Left cardiac atrium (tissue), 4 donors: ENCODE measurements at places on chromosomes 2 and 18.

- no peak for DNase-seq
These were observed 833.1 kb upstream of the CRIM1 start for GRCh38 chr2:35522450-35522849.

DNA sequence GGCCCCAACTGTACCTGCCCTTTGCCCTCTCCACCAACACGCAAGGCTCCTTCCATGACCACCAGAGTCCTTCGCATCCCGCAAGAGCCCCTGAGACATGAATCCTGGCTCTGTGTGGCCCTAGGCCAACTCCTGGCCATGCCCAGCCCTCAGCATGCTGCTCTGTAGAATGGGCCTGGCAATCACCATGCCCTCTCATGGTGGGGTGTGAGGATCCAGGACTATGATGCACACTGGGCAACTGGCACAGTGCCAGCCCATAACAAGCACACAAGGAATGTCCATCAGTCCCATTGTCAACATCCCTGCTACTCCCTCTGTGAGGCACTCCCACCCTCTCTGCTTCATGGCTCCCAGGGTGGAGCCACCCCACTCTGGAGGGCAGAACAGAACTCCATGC, 44.7 kb downstream of the FER1L5 start:
- DNase-seq, result no peak

DNA sequence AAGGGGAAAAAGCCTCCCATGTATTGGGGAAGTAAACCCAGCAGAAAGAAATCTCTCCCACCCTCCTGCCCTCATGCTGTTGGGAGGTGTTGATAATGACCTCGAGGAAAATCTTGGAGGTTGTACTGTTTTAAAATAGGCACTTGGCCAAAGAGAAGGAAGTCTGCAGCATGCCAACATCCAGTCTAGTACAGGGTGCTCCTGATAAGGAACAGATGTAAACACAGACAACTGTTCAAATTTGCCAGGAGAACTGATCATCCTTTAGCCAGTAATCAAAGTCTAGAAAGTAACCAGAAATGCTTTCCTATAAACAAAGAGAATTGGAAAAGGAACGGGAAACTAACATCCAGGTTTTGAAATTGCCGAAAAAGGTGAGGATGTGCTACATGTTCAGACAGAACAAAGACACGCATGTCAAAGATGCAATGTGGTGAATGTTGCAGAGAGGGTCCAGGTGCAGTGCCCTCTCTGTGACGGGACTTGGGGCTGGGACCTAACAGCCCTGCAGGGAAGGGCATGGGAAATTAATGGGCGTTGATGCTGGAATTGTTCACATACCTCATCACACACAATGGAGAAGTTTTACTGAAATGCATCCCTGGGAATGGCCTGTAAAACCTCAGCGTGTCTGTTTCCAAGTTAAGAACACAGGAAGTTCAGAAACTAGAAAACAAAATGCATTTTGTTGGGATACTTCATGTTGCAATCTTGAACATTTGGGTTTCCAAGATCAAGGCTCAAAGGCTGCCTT, 125.7 kb upstream of the RND3 start:
- no peak for DNase-seq

GRCh38 chr2:236919209-236919608, 166.5 kb upstream of the COPS8 start:
- DNase-seq, result peak; percentile 37

- DNase-seq, result no peak
These were observed 38.9 kb downstream of the KLF7 start for GRCh38 chr2:207126724-207127308.

DNA sequence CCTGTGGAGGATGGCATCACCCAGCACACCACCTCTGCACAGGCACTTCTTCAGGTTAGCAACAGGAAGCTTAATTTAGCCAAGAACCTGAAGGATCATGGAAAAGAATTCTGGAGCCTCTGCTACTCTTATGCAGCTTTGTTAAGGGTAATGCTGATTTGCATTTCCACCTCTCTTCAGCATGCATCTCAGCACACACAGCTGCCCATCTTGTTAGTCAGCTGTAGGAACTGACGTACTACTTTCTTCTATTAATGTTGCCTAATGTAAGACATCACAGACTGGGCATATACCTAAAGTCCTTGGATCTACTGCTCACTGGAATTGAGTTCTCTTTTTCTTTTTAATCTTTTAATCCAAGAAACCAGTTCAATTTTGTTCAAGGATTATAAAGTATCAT, 181.0 kb downstream of the SPP2 start:
- DNase-seq, result no peak

- peak; percentile 33 for DNase-seq
These were observed 192.8 kb downstream of the AGPS start for GRCh38 chr2:177585234-177585863.

- no peak for DNase-seq
These were observed 244.4 kb downstream of the ALK start for GRCh38 chr2:29676886-29677453.

GRCh38 chr2:181955010-181955409, 30.6 kb upstream of the PPP1R1C start:
- no peak for DNase-seq

DNA sequence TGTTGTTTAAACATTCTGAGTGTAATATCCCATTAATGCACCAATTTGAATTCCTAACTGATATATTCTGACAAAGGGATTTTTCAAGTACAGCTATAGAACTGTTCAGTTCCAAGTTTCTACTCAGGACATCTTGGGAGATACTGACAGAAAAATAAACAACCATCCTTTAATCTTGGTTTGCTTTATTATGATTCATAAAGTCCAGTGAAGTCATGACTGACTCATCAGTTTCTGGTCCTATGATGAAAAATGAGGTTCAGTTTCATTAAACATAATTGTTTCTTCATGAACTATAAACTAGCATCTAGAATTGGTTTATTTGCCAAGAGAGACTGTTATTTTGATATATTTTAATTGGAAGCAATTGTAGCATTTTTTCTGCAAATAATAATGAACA, 896.2 kb downstream of the CCDC85A start:
- DNase-seq, result no peak

GRCh38 chr2:171858397-171858958, 35.6 kb downstream of the SLC25A12 start:
- no peak for DNase-seq

GRCh38 chr2:57516698-57517340, 529.8 kb upstream of the VRK2 start:
- DNase-seq, result no peak

- DNase-seq, result no peak
These were observed 69.8 kb upstream of the EPB41L5 start for GRCh38 chr2:119943058-119943457.

- no peak for DNase-seq
These were observed 25.1 kb upstream of the ARHGAP25 start for GRCh38 chr2:68709421-68709911.
